Fibroblast of pulmonary artery (primary cell): ENCODE measurements at places on chromosomes 3 and 15.

GRCh38 chr15:35690698-35691116 is 144.7 kb upstream of the DPH6 start:
- DNase-seq, result peak; percentile 99

GRCh38 chr15:75058127-75058905 is 34.9 kb downstream of the PPCDC start:
- no peak for DNase-seq

- no peak for DNase-seq
Measured at GRCh38 chr15:70589728-70590127, 173.6 kb downstream of the UACA start.

DNA sequence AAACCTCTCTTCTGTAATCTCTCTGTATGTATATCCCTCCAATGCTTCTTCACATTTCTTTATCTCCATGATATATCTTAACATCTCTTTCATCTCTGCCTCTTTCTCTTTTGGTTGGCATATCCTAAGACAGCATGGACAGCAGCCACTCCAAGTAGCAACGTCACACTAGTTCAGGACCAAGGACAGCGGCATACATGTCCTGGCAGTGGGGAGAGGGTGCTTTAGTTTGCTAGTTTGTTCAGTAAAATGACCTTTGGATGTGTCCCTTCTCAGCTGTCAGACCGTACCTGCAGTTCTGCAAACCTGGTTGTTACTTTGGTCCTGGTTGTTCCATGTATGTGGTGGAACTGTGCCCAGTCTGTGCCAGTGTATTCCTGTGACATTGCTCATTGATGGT is 225.6 kb upstream of the ROPN1 start:
- peak; percentile 86 for DNase-seq

- peak; percentile 8 for DNase-seq
Measured at GRCh38 chr3:2148561-2149340, 50.1 kb downstream of the CNTN4 start.

- DNase-seq, result no peak
Measured at GRCh38 chr15:70453766-70454165, 309.6 kb downstream of the UACA start.

DNA sequence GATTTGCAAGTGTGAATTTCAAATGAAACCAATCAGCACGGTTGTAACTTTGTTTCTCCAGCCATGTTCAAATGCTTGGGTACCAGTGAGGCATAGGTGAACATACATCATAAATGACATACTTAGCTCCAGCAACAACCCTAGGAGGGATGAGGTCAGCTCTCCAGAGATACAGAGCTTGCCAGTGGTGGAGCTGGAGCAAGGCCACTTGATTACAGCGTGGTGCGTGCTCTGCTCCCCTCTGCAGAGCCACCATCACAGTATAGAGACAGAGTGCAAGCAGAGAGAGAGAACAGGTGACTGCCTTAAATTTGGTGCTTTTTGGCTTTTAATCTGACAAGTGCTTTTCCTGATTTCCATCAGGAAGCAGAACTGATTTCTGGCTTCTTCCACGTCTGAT is 275.1 kb downstream of the PDZRN3 start:
- no peak for DNase-seq
